ENCODE measurements at places on chromosomes 7 and 10.
A peak's percentile ranks its signal among the peaks of the same experiment; 100 is the strongest.

DNA sequence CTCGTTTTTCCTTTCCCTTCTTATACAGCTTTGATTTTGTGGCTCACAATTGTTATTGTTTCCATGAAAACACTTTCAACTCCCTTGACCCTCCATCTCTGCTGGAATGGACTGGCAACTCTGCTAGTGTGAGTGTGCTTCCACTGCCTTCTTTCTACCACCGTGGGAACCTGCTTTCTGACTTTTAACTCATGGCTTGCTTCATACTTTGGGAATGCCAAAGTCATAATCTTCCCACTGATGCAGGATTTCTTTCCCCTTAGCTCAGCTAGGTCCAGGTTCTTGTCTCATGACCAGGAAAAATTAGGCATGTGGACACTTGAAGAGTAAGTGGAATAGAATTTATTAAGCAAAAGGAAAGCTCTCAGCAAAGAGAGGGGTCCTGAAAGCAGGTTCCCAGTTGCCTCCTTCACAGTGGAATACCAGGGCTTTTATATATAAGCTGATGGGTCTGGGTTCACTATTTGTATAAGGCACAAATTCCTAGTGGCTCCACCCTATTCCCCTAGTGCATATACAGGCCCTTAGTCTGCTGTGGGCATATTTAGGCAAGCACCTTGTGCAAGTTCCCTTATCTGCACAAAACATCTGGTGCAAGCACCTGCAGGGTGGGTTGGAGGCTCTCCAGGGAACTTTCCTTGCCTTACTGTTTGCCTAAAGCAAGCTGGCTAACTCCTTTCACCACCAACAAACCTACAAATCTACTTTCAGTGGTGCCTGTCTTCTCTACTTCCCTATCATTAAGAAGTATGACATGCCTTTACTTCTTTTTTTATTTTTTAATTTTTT, 119.5 kb downstream of the CFAP58 start:
- ATAC-seq, result no peak

DNA sequence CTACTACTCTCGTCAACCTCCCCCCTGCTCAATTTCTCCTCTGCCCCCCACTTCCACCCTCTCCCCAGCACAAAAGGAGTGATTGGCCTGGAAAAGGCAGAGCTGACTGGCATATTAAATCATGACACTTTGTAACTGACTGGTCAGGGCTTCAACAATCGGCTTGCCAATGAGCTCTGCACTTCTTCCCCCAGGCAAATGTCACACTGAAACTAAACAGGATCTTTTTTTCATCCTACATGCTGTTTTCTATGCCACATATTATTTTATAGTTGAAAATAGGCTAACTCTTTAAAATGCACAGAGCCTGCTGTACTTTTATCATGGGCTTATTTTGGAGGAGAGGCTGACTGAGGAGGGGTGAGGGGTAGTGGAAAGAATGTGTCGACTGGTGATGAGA, 295.2 kb downstream of the TCF7L2 start:
- ATAC-seq, result no peak

- peak; percentile 64 for ATAC-seq
These were observed 8.0 kb downstream of the KLF6 start for GRCh38 chr10:3776796-3777571.

DNA sequence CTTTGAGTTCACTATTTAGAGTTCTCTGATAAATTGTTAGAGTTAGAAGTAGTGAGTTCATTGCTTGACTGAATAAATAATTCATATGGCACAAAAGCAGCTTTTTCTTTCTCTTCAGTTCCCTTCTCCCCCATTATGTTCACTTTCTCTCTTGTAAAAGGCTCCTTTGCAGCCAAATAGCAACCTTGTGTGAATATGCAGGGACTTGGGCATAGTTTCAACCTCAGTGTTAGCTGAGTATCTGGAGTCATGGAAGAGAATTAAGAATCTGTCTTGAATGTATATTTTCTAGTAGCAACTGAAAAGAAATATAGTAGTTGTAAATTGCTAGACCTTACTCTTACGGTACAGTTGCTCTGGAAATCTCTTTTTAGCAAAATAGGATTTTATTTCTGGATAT, 31.9 kb downstream of the ZEB1 start:
- ATAC-seq, result no peak

DNA sequence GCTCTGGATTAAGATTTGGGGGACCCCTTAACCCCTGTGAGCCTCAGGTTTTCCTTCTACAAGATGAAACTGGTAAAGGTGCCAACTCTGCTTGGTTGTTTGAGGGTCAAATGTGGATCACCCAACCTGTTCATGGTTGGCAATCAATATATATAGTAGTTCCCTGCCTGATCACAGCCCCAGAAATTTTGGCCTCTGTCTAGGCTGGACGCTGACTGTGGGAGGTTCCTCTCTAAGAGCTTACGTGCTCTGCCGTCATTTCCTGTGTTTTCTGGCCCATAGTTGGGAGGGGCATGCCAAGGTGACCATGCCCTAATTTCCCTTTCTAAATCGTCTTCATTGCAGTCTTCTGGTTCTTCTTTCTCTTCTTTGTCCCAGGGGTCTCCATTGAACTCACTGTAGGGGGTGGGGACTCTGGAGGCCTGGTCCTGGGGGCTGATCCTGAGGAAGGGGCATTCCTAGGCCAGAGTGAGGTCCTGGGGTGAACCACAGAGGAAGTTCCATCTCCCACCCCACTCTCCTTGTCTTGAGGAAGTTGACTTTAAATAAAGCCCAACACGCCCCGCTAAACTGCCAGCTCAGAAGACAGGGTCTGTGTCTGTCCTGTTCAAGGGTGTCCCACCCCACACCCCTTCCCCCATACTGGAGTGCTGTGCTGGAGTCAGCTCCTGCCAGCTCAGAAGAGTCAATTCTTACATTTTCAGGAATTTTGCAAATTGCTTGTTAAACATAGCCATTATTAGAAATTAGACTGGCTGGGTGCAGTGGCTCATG, 98.9 kb upstream of the SDK1 start:
- ATAC-seq, result no peak

- no peak for ATAC-seq
These were observed 4.1 kb upstream of the CDK14 start for GRCh38 chr7:90592033-90592432.

- no peak for ATAC-seq
These were observed 33.5 kb upstream of the DLD start for GRCh38 chr7:107857541-107857912.

DNA sequence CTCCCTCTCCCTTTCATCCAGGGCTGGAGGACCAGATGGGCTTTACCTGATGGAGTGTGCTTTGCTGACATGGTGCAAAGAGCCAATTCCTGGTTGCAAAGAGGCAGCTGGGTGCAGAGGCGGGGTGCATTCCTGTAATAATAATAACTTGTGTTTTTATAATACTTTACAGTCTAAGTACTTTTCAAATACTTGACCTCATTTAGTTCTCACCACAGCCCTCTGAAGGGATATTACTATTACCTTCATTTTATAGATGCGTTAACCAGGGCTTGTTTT, 70.4 kb downstream of the TCF7L2 start:
- ATAC-seq, result no peak

DNA sequence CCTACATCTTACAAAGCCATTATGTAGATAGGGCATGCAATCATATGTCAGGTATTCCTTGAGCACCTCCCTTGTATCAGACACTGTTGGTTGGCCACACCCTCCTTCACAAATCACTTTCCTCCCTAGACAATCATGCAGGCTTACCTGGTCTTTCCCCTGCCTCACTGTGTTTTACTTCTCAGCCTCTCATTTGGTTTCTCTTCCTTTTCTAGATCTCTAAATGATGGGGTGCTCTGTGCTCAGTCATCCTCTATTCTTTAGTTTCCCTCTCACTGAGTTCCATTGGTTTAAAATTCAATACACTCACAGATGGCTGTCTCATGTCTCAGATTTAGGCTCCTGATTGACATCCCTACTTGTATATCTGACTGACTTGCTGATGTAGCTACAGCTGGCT, 31.4 kb downstream of the ANK3 start:
- ATAC-seq, result peak; percentile 44

DNA sequence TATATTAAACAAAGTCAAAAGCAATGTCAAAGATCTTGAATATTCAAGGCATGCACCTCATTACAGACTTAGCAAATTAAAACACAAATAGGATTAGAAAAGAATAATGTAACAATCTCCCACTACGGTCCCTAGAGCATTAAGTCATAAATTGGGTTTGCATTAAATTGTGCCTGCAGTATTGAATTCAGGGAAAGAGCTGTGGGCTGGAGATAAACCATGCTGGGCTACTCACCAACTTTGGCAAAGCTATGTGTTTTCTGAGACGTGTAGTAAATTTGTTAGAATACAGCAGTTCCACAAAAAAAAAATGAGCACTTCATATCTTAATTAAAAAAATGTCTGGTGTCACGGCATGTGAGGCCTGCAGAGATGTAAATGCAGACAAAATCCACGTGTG, 241.6 kb downstream of the SNX10 start:
- no peak for ATAC-seq

- no peak for ATAC-seq
These were observed 89.5 kb downstream of the HECW1 start for GRCh38 chr7:43201912-43202311.

- no peak for ATAC-seq
These were observed 74.6 kb downstream of the SH2D4B start for GRCh38 chr10:80612261-80612660.

- ATAC-seq, result no peak
These were observed 18.1 kb upstream of the ABCB5 start for GRCh38 chr7:20597339-20597738.

GRCh38 chr7:137120690-137121089, 222.8 kb downstream of the PTN start:
- no peak for ATAC-seq

DNA sequence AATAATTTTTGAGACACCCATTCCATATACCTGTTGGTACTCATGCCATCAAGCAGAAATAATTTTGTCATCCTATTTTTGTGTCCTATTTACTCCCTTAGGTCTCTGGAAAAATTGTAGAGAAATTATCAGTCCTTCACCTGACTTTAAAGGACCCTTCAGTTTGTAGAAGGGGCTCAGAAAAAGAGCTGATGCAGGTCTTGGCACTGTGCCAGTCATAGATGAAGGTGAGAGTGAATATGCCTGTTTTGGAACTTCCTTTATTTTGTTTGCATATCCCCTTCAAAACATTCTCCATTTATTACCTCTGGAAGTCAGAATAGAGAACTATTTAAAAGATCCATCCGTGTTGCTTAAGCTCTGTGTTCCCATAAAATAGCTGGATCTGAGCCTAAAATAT, 321.0 kb upstream of the TPK1 start:
- no peak for ATAC-seq

- ATAC-seq, result no peak
These were observed 227.4 kb downstream of the GRID1 start for GRCh38 chr10:86139066-86139657.

DNA sequence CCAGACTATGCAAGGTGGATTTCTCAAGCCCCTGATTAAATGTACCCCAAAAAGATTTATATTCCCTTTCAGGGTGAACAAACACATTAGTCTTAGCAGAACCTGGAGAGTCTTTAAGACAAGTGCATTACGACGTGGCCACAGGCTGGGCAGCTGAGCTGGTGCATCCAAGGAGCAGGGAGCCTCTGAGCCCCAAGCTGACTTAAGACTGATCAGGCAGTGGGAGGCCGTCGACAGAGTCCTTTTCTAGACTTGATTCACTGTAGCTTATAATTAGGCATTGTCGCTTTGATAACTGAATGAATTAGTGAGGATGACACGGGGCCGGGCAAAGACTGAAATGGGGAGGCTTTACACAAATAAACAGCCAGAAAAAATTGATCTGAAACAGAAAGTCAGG, 353.2 kb downstream of the GPAM start:
- no peak for ATAC-seq

- no peak for ATAC-seq
These were observed 109.8 kb downstream of the RAB11FIP2 start for GRCh38 chr10:117936976-117937375.

DNA sequence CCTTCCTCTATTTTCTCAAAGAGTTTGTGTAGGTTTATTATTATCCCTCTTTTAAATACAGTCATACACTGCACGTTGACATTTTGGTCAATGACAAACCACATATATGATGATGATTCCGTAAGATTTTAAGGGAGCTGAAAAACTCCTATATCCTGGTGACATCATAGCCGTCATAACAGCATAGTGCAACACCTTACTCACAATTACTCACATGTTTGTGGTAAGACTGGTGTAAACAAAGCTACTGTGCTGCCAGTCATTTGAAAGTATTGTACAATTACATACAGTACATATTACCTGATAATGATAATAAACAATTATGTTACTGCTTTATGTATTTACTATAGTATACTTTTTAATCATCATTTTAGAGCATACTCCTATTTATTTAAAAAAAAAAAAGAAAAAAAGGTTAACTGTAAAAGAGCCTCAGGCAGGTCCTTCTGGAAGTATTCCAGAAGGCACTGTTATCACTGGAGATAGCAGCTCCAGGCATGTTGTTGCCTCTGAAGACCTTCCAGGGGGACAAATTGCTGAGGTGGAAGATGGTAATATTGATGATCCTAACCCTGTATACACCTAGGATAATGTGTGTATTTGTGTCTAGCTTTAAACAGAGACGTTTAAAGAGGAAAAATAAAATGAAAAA, 123.3 kb upstream of the CDK1 start:
- ATAC-seq, result no peak

DNA sequence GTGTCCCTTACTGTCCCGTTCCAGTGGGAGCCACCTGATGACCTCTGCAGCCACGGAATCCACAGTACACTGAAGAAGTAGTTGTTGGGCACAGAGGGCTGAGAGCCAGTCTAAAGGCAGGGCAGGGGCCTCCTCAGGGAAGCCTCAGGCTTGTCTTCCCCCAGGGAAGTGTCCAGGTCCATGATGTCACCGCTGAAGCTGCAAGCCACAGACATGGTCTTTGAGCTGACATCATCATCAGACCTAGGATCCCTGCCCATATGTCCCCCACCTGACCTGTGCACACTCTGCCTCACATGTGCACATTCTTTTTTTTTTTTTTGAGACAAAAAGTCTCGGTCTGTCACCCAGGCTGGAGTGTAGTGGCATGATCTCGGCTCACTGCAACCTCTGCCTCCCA, 38.4 kb upstream of the ELFN1 start:
- no peak for ATAC-seq

DNA sequence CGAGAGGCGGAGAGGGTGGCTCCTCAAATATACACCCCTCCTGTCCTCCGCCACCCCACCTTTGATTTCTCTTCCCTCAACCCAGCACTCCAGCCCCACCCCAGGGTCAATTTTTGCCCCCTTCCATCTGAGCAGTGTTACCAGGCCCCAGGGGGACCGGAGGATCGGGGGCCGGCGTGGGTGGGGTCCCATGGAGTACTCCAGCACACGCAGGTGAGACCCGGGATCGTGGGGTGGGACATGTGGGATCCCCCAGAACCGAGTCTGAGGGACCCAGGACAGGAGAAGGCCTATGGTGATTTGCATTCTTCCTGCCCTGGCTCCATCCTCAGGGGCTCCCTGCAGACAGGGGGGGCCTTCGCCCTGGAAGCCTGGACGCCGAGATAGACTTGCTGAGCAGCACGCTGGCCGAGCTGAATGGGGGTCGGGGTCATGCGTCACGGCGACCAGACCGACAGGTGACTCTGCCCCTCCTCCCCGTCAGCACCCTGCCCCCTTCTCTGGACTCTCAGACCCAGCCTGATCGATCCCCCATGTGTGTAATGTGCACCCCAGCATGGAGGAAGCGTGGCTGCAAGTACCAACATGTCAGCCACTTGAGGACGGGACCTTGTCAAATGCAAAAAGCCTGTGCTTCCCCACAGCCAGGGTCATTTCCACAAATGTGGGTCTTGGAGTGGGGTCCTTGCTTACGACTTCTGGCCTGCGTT, 744 bp downstream of the TRIP6 start:
- no peak for ATAC-seq

- no peak for ATAC-seq
These were observed 54.3 kb upstream of the PPP2R2D start for GRCh38 chr10:131846240-131847101.
